ENCODE measurements at places on chromosomes 16 and 17. TPM values are rescaled to one million over a fixed set of nuclear protein-coding genes. Genes with fewer than 3 reads are reported as not detected.
A peak's percentile ranks its signal among the peaks of the same experiment; 100 is the strongest.

DNA sequence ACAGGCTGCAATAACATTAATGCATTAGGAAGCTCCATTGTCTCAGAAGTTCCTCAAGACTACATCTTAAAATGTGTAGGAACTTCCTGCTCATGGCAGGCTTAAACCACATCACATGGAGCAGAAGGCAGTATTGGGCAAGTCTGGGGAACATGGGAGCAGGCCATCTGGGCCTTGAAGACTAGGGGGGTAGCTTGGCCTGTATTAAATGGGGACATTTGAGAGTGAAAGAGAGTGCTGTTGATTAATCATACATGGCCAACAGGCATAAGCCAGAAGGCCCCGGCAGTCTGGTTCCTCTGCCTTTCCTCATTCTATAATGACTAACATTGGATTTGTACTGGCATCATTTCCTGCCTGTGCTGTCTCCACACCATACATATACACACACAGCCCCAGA is 25.2 kb upstream of the SLC5A11 start:
- DNase-seq: no peak

DNA sequence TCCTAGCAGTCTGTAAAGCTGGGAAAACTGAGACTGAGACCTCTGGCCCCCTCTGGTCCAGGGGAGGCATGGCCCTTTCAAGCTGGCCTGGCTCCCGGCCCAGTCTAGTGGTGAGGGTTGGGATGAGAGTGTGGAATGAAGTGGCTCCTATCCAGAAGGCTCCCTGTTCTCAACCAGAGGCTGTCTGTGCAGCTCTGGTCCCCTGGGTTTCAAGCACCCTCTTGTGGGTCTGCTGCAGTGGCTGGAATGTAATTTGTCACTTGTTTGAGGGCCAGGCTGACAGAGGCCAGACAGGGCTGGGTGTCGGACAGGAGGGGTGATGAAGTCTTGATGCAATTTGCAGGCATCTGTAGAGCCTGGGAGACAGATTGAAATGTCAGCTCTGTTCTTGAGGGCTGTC is 22.1 kb upstream of the PHF12 start:
- DNase-seq: peak; percentile 83

- no peak for DNase-seq
These were observed 24.5 kb downstream of the ARHGAP23 start for GRCh38 chr17:38452719-38453118.

DNA sequence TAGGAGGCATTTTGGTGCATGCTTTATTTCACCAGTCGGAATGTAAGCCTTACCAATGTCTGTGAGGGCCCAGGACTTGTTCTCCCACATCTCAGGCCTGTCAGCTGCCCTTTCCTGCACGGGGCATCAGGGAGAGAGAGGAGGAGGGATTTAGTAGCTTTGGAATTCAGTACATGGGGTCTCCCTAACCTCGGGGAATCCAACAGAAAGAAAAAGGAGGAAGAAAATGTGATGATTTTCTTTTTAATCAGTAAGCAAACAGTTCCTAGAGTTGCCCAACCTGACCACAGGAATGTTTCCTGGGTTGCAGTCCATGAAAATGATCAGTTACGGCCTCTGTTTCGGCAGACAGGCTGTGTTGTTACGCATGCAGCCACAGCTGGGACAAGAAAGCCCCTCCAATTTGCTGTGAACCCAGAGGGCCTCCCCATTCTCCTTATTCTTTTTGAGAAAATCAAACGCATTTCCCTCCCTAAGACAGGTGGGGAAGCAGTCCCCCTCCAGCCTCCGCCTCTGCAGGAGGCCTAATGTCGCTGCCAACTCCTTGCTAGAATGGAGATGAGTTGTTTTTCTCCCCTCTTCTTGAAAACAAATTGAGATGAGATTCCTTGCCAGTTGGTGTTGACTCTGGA is 53.1 kb upstream of the TANGO6 start:
- no peak for DNase-seq

GRCh38 chr16:55500530-55501011 is 8.3 kb upstream of the LPCAT2 start:
- DNase-seq: peak; percentile 50

DNA sequence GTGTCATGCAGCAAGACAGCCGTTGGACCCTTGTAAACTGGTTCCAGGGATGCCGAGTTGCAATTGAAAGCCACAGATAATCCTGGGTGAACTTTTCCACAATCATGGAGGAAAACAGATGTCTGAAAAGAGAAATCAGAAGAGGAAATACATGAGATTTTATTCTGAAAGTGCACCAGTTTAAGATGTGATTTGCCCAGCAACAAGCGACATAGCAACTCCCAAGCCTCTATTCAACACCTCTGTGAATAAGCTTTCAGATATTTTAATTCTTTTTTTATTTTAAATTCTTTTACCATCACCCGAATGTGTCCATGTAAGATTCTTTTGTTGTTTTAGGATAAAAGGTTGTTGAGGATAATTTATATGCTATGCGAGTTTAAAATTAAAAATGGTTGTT is 46.0 kb downstream of the PKD1L3 start:
- no peak for DNase-seq

Gene MAP2K4
- 14.8 TPM for polyA plus RNA-seq

Gene AHSP
- not detected for polyA plus RNA-seq

DNA sequence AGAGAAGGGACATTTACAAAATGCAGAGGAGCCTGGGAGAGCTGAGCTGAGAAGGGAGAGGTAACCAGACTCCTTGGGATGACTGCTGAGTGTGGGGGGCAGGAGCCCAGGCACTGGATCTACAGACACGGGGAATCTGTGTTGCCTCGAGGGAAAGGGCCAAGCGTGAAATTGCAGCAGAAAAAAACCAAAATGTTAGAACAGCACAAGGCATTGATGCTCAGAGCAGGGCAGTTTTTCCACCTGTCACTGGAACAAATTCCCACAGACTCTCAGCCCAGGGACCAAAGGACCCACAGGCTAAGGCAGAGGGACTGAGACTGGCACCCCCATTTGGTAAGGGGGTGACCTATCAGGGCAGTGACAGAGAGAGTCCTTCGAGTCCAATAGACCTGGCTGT is 2.0 kb downstream of the PITPNM3 start:
- no peak for DNase-seq

GRCh38 chr17:7745748-7746470 is 28.4 kb downstream of the DNAH2 start:
- DNase-seq: no peak

DNA sequence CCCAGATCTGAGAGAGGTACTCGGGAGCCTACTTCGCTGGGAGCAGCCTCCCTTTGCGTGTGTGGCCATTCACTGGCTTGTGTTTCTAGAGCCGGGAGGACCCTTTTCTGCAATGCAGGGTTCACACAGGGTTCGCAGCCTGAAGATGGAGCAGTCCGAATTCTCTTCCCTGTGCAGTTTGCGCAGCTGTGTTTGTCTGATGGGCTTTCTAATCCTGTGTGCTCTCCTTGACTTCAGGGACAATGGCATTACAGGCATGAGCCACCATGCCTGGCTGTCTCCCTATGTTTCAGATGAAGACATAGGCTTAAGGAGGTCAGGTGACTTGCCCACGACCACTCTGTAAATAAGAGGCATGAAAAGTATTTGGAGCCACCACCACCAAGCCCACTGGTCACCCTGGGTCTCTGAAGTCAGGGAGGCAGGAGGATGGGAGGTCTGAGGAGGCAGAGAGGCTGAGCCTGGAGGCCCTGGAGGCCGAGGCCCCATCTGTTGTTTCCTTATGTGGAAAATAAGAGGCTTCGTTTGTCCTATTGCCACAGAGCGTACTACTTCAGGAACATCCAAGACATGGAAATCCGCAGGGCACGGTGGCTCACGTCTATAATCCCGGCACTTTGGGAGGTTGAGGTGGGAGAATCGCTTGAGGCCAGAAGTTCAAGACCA is 5.0 kb upstream of the STH start:
- no peak for DNase-seq

DNA sequence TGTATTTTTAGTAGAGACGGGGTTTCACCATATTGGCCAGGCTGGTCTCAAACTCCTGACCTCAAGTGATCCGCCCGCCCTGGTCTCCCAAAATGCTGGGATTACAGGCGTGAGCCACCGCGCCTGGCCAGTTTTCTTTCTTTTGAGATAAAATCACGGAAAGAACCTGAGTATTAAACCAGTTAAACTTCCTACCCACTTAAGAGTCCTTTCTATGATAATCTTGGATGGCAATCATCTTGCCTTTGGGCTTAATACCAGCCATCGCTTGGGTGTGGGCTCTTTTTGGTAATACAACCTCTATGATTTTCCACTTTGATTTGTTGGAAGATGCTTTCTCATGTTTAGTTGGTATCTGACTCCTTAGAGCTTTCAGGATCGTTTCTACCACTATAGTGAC is 24.0 kb downstream of the PITPNC1 start:
- no peak for DNase-seq

DNA sequence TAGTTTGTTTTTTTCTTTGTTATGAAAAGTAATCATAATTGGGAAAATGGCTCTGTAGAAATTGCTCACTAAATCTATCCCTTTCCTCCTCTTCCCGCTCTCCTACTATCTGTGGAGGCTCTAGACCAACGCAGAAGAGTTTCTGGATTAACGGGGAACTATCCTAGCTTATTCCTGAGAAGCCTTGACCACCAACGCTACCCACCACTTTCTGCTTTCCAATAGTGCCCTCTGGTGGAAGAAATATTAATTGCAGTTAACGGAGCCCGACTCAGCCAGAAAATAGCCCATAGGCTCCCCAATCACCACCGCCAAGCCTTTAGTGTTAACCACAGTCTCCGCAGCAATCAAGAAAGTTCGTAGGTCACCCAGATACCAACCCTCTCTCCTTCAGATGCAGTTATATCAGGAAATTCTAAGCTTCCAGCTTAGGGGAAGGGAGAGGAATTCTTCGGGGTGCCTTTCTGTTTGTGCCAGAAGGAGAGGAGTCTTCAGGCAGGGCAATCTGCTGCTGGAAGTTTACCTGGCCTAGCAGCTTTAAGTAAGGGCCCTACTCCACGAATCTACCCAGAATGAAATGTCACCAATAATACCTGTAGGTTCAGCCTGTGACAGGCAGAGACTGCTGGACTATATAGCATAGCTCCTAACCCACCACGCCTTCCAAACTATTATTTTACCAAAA is 23.0 kb upstream of the NSRP1 start:
- peak; percentile 50 for DNase-seq

Gene ST6GALNAC2
- polyA plus RNA-seq: 1.5 TPM

Gene LITAFD
- not detected for polyA plus RNA-seq

DNA sequence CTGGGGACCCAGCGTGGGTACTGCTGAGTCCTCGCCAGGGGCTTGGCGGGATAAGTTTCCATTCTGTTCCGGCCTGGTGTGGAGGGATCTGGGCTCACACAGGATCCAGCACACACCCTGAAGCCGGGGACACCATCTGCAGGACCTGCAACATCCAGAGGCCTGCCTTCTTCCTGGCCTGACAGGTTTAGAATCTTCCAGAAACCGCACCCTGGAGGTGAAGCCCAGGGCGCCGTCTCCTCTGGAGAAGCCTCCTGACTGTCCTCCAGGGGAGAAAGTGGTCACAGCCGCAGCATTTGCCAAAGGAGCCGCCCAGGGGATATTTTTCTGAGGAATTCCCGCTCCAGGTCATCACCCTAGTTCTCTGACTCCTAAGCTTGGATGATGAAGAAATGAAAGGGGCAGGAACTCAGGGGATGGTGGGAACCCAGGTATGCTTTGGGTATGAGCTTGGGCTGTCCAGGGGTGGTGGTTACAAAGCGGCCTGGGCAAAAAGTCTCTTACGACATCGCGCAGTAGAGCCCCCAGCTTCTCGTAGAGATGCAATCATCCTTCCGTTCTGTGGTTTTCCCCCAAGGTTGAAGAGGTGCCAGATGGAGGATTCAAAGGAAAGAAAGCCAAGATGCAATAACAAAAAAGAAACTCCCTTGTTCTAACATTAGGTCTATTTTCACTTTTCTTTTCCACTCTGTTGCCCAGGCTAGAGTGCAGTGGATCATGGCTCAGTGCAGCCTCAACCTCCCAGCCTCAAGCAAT is 9.1 kb upstream of the CRISPLD2 start:
- DNase-seq: no peak

- DNase-seq: peak; percentile 25
These were observed 576 bp downstream of the EPOP start for GRCh38 chr17:38674014-38674748.

DNA sequence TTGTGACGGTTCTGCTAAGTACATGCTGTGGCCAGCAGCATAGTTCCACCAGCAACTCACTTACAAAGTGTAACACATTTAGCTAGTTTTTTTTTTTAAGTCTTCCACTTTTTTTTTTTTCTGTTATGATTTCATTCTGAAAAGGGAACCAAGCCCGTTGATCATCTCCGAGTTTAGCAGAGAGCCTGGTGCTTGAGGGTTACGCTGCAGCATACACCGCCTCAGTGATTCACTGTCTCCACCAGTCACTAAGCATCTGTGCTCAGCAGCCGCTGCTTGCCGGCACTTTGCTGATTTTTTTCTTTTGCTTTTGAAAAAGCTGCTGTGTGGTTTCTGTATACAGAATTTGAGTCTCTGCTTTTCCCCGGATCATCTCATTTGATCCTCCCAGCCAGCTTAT is 194.5 kb upstream of the CDH13 start:
- no peak for DNase-seq

- no peak for DNase-seq
These were observed 47.8 kb upstream of the IRF8 start for GRCh38 chr16:85851034-85851785.

GRCh38 chr16:55710466-55710865 is 54.7 kb downstream of the SLC6A2 start:
- no peak for DNase-seq

DNA sequence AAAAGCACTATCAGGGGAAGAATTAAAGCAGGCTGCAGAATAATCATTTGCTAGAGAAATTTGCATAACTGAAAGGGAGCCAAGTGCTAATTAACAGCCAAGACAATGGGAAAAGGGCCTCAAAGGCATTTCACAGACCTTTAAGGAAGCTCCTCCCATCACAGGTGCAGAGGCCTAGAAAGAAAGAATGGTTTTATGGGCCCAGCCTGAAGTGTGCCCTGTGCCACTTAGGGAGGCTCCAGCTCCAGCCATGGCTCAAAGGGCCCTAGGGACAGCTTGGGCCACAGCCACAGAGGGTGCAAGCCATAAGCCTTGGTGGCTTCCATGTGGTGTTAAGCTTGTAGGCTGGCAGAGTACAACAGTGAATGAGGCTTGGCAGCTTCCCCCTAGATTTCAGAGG is 50.1 kb downstream of the RNF112 start:
- no peak for DNase-seq

DNA sequence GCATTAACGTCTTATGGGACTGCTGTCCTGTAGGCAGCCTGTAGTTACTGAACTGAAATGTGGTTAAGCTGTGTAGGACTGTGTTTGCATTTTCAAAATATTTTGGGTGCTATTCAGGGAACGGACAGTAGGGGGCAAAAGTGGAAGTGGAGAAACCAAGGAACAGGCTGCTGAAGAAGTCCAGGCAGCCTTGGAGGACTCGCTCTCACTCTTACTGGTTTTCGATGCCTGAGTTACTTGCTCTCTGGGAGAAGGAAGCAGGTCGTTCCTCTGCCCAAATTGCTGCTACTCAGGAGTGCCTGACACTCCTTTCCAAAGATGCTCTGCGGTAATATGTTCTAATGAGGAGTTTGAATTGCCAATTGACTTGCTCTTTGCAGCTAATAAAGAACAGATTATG is 64.5 kb upstream of the RBFOX1 start:
- peak; percentile 18 for DNase-seq

Gene IFI35
- polyA plus RNA-seq: 13.0 TPM

GRCh38 chr17:47205419-47205963 is 3.7 kb upstream of the MYL4 start:
- DNase-seq: peak; percentile 26
